H1 (cell line): ENCODE measurements at places on chromosomes 1 and 21. TPM values are rescaled to one million over a fixed set of nuclear protein-coding genes. Genes with fewer than 3 reads are reported as not detected.
A peak's percentile ranks its signal among the peaks of the same experiment; 100 is the strongest.

DNA sequence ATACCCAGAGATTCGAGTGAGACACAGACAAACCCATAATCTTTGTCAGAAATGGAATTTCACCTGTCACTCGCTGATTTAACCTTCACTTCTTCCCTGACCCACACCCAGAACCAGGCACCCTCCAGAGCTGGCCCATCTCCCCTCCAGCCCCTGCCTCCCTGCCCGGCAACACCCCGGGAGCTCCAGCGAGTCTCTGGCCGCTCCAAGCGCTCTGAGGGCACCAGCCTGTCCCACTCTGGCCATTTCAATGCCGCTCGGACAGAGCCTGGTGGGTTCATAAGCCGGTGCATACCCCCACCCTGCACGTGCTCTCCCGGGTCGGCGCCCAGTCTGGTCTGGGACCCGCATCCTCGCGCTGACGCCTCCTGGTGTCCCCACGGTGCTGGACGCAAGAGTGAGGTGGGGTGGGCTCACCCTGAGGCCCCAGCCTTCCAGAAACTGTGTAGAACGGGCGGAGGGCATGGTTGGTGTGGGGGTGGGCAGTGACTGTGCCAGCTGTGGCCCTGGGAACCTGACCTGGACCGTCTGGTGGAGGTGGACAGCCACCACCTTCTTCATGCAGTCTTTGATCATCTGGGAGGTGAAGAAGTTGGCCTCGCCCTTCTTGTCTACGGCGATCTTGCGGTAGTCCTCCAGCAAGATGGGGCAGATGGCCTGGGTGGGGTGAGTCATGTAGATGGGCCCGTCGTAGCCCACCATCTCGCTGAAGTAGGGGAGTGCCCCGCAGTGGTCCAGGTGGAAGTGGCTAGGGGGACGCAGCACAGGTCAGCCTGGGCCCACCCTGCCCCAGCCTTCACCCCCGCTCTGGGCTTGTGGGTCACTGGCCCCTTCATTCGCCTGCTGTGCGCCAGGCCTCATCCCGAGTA lies 5.4 kb downstream of the INTS11 start:
- H3K4me3 ChIP-seq, result no peak overlapping the region
- no peak overlapping the region for H3K27ac ChIP-seq
- no peaks in the 10 kb centered on the region for H3K27me3 ChIP-seq
- H3K4me1 ChIP-seq, result peaks cover 16% of the 10 kb centered on the region

DNA sequence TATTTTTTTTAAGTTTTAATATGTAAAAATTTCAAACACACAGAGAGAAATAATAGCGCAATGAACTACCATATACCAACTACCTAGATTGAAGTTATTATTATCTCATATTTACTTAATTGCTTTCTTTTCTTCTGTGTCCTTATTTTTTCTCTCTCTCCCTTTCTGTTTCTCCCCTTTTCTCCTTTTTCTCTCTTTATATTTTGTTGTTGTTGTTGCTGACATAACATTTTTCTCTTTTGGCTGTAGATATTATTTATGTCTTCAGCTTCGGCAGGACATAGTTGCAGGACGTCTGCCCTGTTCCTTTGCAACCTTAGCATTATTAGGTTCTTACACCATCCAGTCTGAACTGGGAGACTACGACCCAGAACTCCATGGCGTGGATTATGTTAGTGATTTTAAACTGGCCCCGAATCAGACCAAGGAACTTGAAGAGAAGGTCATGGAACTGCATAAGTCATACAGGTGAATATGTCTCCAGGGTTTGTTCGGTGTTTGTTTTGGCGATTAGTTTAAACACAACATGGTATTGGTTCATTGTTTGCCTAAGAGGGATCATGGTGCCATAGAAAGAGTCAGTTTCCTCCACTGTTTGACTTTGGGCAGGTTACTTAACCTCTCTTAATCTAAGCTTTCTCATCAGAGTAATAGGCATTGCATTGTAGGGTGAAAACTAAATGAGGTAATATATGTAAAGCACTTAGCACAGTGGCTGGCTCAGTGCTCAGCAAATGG lies 103.8 kb downstream of the EPB41 start:
- no peak overlapping the region for H3K27ac ChIP-seq
- H3K4me1 ChIP-seq, result no peaks in the 10 kb centered on the region
- no peaks in the 10 kb centered on the region for H3K27me3 ChIP-seq
- no peak for DNase-seq
- H3K4me3 ChIP-seq, result no peak overlapping the region

DNA sequence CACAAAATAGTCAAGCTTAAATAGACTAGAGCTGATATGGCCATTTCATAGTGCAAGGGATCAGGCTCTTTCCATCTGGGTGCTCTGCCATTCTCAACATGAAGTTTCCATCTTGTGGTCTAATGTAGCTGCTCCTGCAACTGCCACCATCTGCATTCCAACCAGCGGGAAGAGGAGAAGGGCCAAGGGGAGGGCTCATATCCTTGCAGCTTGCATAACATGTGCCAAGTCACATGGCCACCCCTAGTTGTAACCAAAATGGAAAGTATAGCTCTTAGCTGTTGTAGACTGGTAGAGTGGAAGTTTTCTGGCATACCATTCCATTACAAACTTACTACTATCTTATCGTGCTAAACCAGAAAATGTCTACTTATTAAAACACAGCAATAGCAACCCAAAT lies 38.9 kb upstream of the IVNS1ABP start:
- H3K4me1 ChIP-seq, result no peaks in the 10 kb centered on the region
- no peaks in the 10 kb centered on the region for H3K27me3 ChIP-seq
- H3K4me3 ChIP-seq, result no peak overlapping the region
- no peak overlapping the region for H3K27ac ChIP-seq
- DNase-seq, result no peak

DNA sequence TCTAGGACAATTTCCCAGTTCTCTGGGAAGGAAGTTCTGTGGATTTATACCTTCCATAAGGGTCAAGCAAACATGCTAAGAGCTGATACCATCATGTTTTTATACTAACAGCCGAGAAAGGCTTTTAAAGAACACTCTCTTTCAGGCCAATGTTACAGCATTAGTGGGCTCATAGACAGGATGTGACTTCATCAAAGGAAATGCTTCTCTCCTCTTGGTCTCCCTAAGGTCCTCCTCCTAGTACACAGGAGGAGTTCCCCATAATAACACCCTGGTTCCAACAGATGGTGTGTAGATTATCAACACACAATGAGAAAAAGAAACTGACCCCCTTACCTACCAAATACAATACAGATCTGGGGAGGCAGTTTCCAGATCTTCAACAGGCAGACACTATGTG lies 26.7 kb upstream of the GLIS1 start:
- H3K27me3 ChIP-seq, result no peaks in the 10 kb centered on the region
- H3K4me3 ChIP-seq, result no peak overlapping the region
- no peaks in the 10 kb centered on the region for H3K4me1 ChIP-seq
- DNase-seq, result no peak

DNA sequence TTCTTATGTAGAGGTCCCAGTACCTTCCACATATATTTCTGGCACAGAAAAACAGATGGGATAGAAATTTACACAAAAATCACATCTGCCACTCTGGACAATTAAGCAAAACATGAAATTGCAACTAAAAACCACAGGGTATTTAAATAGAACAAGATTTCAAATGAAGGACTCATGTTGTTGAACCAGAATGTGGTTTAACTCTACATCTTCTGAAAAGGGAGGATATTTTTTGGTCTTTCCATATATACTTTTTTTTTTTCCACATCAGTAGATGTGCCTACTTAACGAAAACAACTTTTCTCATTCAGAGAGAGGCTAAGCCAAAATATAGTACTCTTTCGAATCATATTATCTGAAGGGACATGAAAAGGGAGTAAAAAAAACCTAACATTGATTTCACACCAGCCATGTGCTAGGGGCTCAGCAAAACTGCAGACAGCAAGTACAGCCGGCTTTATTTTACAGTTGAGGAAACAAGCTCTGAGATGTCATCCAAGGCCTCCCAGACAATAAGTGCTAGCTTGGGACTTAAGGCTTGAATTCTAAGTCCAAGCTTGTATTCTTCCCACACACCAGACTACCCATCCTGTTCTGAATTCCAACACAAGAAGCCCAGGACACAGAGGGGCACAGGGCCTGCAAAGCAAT lies 208.9 kb downstream of the PBX1 start:
- H3K27me3 ChIP-seq, result no peaks in the 10 kb centered on the region
- no peaks in the 10 kb centered on the region; the same call in 1 of the 2 replicates for H3K36me3 ChIP-seq
- no peak overlapping the region for H3K27ac ChIP-seq
- H3K4me1 ChIP-seq, result peaks cover 3% of the 10 kb centered on the region; the same call in 1 of the 2 replicates
- H3K4me3 ChIP-seq, result no peak overlapping the region

DNA sequence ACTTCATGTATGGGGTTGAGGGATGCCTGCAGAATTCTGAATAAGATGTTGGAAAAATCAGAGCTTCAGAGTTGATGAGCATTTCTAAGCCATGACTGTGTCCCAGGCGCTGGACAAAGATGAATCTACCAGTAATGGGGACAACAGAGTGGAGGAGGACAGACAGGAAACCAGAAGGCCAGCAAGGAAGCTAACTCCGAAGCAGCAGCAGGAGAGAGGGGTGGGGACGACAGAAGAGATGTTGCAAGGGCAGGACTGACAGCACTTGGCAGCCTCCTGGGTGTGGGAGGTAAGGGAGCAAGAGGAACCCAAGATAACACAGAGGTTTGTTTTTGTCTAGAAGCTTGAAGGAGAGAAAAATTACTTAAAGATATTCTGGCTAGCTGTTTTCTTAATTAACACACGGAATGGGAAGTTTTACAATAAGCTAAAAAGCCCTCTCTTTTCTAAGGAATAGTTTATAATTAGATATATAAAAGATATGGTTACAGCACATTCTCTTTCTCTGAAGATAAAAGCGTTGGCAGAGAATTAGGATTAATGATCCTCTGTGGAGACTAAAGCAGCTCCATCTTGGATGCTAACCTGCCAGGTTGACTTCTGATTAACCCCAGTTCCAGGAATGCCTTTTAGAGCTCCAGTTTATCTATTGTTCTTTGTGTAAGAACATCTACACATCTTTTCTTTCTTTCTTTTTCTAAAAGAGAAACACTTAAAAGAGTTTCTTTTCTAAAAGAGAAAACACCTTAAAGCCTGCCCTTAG lies 92.7 kb downstream of the TENT5C start:
- H3K4me3 ChIP-seq, result no peak overlapping the region
- H3K27ac ChIP-seq, result no peak overlapping the region
- no peak for DNase-seq
- H3K36me3 ChIP-seq, result no peaks in the 10 kb centered on the region
- H3K4me1 ChIP-seq, result no peaks in the 10 kb centered on the region

DNA sequence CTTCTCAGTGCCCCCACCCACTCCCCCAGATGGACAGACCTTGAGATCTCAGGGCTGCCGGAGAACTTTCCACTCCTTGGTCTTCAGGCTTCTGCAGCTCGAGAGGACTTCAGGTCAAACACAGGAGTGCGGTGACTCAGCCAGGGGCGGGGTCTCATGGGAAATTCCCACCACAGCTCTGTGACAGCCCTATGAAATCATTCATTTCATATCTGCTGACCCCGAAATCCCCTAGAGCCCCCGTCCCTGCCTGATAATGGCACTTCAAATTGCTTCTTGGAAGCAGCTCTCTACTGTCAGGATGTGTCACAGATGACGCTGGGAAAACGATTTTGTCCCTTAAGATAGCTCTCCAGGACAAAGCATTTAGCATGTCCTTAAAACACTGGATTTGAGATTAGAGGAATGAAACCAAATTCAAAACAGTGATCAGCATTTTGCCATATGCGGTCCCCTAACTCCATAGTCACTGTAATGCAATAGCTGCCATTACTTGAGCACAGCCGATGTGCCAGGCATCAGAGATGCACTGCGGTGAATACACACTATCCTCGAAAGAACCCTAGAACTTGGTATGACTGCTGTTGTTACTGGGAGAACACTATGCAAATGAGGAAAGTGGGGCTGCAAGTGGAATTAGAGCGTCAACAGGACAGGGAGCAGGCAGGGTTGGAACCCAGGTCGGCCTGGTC lies at the start of gene TNFRSF9:
Gene TNFRSF9 (minus strand): TSS at position 95 of the 692 bp plus-strand sequence. CDS start 845 bp downstream, outside the sequence.
- DNase-seq, result no peak
- no peak within 1 kb of the TSS for H3K27ac ChIP-seq
- peaks cover 29% of the 10 kb centered on the region for H3K27me3 ChIP-seq
- no peaks in the 10 kb centered on the region; the same call in 1 of the 2 replicates for H3K4me1 ChIP-seq

GRCh38 chr21:41233916-41234315 lies 66.0 kb downstream of the BACE2 start:
- no peaks in the 10 kb centered on the region for H3K36me3 ChIP-seq
- H3K4me3 ChIP-seq, result no peak overlapping the region
- no peaks in the 10 kb centered on the region for H3K4me1 ChIP-seq
- no peak for DNase-seq
- no peaks in the 10 kb centered on the region for H3K27me3 ChIP-seq

GRCh38 chr1:208166340-208167138 lies 77.6 kb downstream of the PLXNA2 start:
- DNase-seq, result no peak
- H3K36me3 ChIP-seq, result no peaks in the 10 kb centered on the region
- H3K4me3 ChIP-seq, result no peak overlapping the region
- no peak overlapping the region for H3K27ac ChIP-seq

GRCh38 chr1:236396665-236397043 lies 2.6 kb downstream of the EDARADD start:
- H3K4me1 ChIP-seq, result no peaks in the 10 kb centered on the region
- no peak overlapping the region for H3K27ac ChIP-seq
- H3K4me3 ChIP-seq, result no peak overlapping the region
- H3K36me3 ChIP-seq, result no peaks in the 10 kb centered on the region
- peak; percentile 6 for DNase-seq

- H3K27ac ChIP-seq, result no peak overlapping the region
- H3K36me3 ChIP-seq, result no peaks in the 10 kb centered on the region; the same call in 1 of the 2 replicates
- H3K4me1 ChIP-seq, result no peaks in the 10 kb centered on the region
- no peaks in the 10 kb centered on the region for H3K27me3 ChIP-seq
Observed at GRCh38 chr1:37845786-37846185, 13.6 kb downstream of the MTF1 start.

GRCh38 chr1:14782741-14783591 lies 184.5 kb downstream of the KAZN start:
- H3K4me3 ChIP-seq, result no peak overlapping the region
- DNase-seq, result no peak
- H3K4me1 ChIP-seq, result peaks cover 15% of the 10 kb centered on the region
- no peaks in the 10 kb centered on the region for H3K36me3 ChIP-seq
- H3K27ac ChIP-seq, result no peak overlapping the region
- H3K27me3 ChIP-seq, result no peaks in the 10 kb centered on the region

GRCh38 chr1:216855810-216856209 lies 132.6 kb upstream of the ESRRG start:
- no peak overlapping the region for H3K4me3 ChIP-seq
- 0 out of 2 replicates have a peak, but pooled peaks cover 1% of the 10 kb centered on the region for H3K4me1 ChIP-seq
- DNase-seq, result no peak
- H3K27ac ChIP-seq, result no peak overlapping the region
- H3K27me3 ChIP-seq, result no peaks in the 10 kb centered on the region
- H3K36me3 ChIP-seq, result no peaks in the 10 kb centered on the region; the same call in 1 of the 2 replicates

GRCh38 chr1:173043253-173043652 lies 7.5 kb downstream of the TNFSF18 start:
- no peak overlapping the region for H3K27ac ChIP-seq
- no peak for DNase-seq
- H3K27me3 ChIP-seq, result no peaks in the 10 kb centered on the region
- H3K36me3 ChIP-seq, result no peaks in the 10 kb centered on the region

The FAM167B gene
- polyA plus RNA-seq, result 2.8 and 4.2 TPM in 2 replicates

The PBXIP1 gene
- 12.0 and 14.3 TPM in 2 replicates for polyA plus RNA-seq

The RAD54L gene
- 42.4 and 43.5 TPM in 2 replicates for polyA plus RNA-seq

The CENPF gene
- 10.0 and 13.7 TPM in 2 replicates for polyA plus RNA-seq

The KRTAP19-3 gene
- not detected in 2 replicates for polyA plus RNA-seq

The MXRA8 gene
- 17.2 and 35.4 TPM in 2 replicates for polyA plus RNA-seq

The FNDC10 gene
- polyA plus RNA-seq, result 21.8 and 40.0 TPM in 2 replicates

The CHRNB2 gene
- polyA plus RNA-seq, result 3.1 and 3.4 TPM in 2 replicates

The TP73 gene
- 2.6 and 4.2 TPM in 2 replicates for polyA plus RNA-seq

The TMEM125 gene
- polyA plus RNA-seq, result 46.7 and 54.2 TPM in 2 replicates
